ENCODE measurements at places on chromosomes 2 and 18.

DNA sequence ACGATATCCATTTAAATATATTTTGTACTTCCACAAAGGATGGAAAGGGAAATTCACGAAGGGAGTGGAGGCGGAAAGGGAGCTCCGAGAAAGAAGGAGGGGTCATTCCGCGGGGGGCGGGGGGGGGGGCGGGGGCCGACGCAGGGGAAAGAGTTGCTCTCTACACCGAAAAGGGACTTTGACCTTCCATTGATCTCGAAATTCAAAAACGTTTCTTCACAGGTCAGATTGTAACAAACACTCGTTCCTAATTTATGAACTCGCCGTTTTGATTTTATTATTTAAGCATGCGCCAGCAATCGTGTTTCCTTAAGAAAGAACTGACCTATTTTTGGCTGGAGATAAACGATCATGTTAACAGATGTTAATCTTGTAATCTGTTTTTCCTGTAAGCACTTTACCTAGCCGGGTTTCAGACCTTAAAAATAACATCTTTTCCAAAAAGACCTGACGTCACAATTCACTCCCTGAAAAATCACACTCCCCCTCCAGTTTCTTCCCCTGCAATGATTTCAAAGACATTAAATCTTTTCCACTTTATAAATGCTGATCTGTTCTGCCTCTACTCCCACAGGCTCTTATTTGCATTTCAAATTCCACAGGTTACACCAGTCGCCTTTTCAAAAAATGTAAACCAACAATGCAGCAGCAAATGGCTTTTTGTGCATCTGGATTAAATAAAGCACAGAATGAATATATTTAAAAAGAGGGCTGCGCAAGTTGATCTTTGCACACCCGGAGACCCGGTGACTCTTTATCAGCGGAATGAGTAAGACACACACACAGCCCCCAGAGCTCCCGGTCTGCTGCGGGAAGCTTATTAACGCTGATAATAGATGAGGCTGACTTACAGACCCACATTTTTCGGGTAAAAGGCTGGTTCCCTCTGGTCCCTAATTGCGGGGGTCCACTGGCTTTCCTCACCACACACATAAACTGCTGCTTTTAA is 1.6 kb downstream of the ZNF516 start:
- DNase-seq: no peak

GRCh38 chr2:46296840-46297545 is at the start of gene EPAS1:
Gene EPAS1, plus strand, starts transcription at chr2:46297407. Its CDS starts 505 bp downstream, at chr2:46297912.
- peak; percentile 94 for DNase-seq

DNA sequence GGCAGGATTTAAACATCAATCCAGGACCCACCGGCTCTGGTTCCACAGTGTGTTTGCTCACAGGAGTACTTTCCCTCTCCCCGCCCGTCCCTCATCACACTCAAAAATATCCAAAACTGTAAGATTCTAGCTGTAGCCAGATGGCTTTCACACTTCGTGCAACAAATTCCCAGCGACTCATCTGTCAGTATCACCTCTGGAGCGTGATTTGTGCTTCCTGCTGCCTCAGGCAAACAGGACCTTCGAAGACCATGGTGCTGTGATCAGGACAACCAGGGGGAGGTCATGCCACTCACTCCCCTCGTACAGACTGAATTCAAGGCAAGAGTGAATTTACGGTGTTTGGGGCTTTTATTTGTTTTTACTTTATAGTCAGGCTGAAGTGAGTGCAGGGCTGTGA is 154.5 kb upstream of the PID1 start:
- no peak for DNase-seq

- peak; percentile 76 for DNase-seq
Observed at GRCh38 chr18:32349728-32350395, 120.8 kb downstream of the GAREM1 start.

GRCh38 chr2:161713706-161714105 is 89.5 kb downstream of the SLC4A10 start:
- DNase-seq: no peak
